Stimulated activated CD4-positive, alpha-beta T cell treated with anti-CD3 and anti-CD28 coated beads, TNF-alpha, amount 100 ng/mL, for 4 hours (primary cell): ENCODE measurements at places on chromosomes 5 and 9.

DNA sequence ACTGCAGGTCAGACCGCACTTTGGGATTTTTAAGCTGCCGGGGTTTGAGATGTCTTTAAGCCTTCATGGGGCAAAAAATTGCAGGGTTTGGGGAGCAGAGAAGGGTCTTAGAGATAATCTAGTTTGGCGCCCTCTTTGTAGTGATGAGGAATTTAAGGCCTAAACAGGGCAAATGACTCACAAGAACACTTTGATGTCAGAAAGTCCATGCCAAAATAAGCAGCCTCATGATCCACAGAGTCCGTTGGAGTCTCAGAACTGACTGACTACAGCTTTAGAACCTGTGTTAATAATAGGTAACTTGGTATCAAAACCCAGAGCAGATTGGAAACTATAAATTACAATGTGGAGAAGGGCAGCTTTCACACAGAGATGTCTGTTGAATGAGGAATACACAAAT lies 35.9 kb upstream of the PTGS1 start:
- DNase-seq, result no peak

GRCh38 chr9:120438836-120439546 lies 141.0 kb downstream of the CDK5RAP2 start:
- DNase-seq, result no peak

- DNase-seq, result no peak
Measured at GRCh38 chr5:4196744-4197143, 601.1 kb downstream of the IRX1 start.

DNA sequence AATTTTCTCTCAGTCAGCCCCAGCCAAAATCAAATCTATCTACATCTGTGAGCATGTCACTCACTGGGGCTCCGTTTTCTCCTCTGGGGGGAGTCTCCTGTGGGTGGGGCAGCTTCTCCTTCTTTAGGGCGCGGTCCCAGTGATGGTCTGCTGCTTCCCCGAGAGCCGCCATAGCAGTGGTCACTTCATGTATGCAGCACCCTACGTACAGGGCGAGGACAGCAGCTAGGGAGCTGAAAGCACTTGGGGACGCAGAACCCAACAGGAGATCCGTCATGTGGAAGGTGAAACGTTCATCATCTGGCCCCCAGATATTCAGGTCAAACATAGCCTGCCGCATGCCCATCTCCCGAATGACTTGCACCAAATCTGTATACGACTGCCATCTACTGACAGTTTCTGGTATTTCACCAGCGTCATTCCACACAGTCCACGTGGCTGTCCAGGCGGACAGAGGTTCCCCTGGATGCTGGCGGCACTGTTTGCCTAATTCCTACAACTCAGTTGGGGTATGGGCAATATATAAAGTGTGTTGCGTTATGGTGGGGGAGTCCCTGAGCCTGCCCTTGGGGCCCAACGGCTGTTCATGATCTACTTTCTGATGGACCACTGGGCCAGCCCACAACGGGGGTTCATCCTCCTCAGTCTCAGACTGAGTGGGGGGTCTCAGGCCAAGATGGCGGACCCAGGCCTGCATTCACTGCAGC lies 795.0 kb downstream of the EFNA5 start:
- DNase-seq, result no peak

GRCh38 chr9:120899490-120900068 lies 22.6 kb upstream of the PHF19 start:
- DNase-seq, result no peak

DNA sequence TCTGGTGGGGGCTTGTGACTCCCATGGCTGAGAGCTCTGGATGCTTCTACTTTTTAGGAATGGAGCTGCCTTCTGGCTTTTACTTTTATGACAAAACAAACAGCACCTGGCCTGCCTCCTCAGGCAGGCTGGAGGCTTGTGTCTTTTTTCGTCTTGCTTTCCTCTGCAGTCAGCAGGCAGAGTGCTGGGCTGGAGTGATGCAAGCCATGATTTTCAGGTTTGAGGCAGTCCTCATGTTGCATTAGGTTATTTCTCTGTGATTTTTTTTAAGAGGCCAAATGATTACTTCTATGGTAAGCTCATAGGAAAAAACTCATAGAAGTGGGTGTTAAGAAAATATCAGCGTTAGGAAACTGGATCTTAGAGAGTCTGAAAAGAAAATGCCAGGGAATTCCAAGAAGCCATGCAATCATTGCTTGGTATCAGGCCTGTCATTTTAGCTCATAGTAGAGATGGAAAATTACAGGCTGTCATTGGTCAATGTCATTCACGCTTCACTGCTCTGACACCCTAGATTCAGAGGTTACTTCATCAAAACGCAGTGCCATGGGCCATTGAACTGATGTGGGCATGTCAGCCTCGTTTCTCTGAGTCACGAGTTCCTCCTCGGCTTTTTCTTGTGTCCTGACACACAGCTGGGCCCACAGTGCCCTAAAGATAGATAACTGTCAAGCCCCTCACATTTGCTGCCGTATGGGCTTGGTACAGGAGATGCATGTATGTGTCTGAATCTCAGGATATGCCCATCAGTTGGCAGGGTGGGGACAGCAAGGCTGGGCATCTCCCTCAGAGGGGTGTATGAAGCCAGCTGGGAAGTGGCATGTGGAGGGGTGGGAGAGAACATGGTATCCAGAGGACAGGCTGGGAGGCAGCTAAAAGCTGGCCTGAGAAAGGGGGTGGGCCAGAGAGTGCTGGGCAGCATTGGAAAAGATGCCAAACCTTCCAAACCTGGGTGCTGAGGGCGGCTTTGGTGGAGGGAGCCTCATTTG lies 151.8 kb downstream of the HSPA4 start:
- DNase-seq, result no peak

DNA sequence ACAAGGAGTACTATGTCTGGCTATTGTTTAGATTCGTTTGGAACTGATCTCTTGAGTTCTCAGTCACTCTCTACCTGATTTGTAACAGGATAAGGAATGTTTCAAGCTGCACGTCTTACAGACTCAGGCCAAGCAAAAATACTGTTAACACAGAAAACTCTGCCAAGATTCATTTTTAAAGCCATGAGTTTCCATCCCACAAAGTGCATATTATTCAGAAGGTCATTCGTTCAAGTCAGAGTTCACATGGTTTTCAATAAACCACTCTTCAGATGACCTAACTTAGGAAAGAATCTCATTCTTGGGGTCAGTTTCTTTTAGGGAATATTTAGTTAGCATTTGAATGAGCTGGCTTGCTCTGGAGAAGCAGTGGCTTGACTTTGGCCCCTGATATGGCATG lies 49.3 kb downstream of the F2R start:
- DNase-seq, result no peak

DNA sequence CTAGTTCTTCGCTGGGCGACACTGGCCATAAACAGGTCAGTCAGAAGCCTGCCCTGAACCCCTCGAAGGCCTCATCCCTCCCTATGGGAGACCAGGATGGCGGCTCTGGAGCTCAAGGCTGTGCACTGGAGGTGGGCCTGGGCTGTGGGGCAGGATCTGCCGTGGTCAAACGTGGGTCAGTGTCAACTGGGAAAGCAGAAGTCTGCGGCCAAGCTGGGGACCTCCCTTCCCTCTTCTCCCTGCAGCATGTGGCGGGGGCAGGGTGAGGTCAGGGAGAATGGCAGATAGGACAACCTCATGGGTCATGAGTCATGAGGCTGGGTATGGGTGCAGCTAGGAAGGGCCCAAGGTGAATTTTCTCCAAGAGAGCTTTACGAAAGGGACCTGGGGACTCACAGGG lies 132.9 kb downstream of the RXRA start:
- no peak for DNase-seq

- no peak for DNase-seq
Measured at GRCh38 chr5:129978270-129978669, 74.0 kb downstream of the CHSY3 start.

GRCh38 chr5:129958581-129958980 lies 54.3 kb downstream of the CHSY3 start:
- no peak for DNase-seq

GRCh38 chr5:176134529-176135223 lies 103.5 kb upstream of the SIMC1 start:
- no peak for DNase-seq

DNA sequence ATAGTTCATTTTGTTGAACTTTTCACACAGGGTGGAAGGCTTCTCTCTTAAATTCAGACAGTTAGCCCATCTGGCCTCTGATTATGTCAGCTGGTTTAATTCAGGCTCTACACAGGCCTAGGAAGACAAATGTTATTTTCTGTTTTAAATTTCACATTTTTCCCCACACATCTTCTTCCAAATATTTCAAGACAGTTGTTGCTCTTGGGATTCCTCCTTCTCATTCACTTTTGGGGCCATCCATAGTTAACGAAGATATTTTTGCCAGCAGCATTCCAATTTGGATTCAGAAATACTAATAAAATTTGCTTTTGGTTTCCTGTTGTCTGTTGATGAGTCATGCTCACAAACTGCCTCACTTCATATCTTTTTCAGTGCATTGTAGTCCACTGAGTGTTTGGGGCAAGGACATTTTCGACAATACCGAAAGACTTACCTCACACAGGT lies 475.4 kb downstream of the DMAC1 start:
- no peak for DNase-seq

- DNase-seq, result no peak
Measured at GRCh38 chr5:120152472-120152871, 311.6 kb upstream of the PRR16 start.

GRCh38 chr5:95446560-95447221 lies 55.5 kb downstream of the FAM81B start:
- DNase-seq, result no peak

DNA sequence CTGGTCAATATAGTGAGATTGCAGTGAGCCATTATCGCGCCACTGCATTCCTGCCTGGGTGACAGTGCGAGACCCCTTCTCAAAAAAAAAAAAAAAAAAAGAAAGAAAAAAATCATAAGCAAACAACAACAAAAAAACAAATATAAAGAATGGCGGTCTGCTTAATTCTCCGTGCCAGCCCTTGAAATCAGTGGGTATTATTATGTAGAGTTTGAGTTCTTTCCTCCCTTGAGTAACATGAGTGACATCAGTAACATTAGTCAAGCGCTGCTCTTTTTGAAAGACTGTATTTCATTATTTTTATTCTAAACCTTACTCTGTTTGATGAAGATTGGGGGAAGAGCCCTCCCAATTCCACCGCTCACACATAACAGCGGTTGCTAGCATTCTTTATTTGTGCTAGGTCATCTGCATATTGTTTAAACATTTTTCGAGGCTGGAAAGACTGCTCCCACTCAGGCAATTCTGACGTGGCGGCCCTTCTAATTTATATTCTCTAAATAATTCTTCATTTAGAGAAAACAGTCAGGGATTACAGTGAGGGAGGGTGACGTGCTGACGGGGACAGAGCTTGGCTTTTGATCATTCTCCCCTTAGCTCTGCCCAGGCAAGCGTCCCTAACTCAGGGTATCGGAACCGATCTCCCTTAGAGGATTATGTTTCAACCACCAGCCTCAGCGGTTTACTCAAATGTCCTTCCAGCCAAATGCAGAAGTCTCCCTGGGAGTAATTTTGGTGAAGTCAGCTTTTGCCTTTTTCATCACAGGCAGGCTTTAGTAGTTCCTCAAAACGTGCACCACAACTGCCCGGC lies 860 bp upstream of the MARCHF6 start:
- DNase-seq, result no peak

DNA sequence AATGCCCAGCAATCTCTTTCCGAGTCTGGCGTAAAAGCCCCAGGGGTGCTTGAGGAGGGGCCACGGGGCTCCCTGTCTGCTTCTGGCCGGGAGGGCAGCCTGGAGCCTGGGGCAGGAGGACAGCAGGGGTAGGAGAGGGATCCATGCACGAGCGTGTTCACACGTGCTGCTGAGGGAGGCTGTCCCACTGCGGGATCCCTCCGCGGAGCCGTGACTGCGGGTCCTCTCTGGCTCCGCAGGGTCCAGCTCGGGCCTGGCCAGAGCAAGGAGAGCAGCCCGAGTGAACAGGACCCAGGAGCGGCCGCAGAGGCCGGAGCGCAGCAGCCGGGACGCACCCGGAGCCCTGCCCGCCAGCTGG lies 78.4 kb downstream of the ZNF354C start:
- DNase-seq, result no peak

- no peak for DNase-seq
Measured at GRCh38 chr9:134056483-134057306, 11.1 kb downstream of the BRD3 start.

- no peak for DNase-seq
Measured at GRCh38 chr5:13985731-13986418, 41.4 kb upstream of the DNAH5 start.

- DNase-seq, result no peak
Measured at GRCh38 chr5:122351416-122352157, 39.5 kb downstream of the SNCAIP start.

- no peak for DNase-seq
Measured at GRCh38 chr5:56055287-56055686, 60.5 kb upstream of the IL6ST start.

GRCh38 chr9:124505006-124505900 lies 1.9 kb downstream of the NR5A1 start:
- no peak for DNase-seq

GRCh38 chr5:153985498-153985897 lies 53.2 kb downstream of the FAM114A2 start:
- no peak for DNase-seq
